ENCODE measurements at places on chromosomes 2 and 18.

- no peaks in the 10 kb centered on the region for H3K27me3 ChIP-seq
- DNase-seq = no peak
- no peaks in the 10 kb centered on the region for H3K36me3 ChIP-seq
- H3K4me3 ChIP-seq = no peak overlapping the region
Observed at GRCh38 chr2:96399342-96400048, 63.9 kb downstream of the NCAPH start.

- H3K4me3 ChIP-seq = no peak overlapping the region
- peaks cover 28% of the 10 kb centered on the region for H3K4me1 ChIP-seq
- H3K27me3 ChIP-seq = no peaks in the 10 kb centered on the region
- no peaks in the 10 kb centered on the region for H3K36me3 ChIP-seq
- DNase-seq = no peak
Observed at GRCh38 chr18:24831871-24832665, 371.6 kb downstream of the HRH4 start.

DNA sequence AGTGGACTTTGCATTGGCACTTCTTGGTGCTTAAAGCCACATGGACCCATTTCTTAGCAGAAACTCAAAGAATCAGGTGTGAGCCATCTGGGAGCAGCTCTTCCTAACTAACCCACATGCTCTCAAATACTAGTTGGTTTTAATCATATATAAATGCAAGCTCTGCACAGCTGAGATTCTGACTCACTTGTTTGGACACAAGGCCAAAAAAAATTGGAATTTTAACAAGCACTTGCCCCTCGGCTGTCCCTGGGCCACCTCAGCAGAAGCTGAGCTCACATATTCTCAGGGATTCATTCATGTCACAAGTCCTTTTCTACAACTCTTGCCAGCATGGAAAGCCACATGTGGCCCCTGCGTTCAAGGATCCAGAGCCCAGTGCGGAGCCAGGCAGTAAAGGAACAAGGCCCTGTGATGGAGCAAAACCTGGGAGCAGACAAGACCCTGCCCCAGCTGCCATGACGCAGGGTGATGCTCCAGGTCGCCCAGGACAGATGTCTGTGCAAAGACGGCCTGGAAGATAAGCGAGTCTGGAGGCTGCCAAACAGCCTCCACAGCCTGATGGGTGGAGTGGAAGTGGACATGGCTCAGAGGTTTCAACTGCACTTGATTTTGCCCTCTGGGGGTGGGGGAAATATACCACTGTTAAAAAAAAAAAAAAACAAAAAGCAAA, 266.5 kb downstream of the EIPR1 start:
- H3K27ac ChIP-seq = no peak overlapping the region
- no peak for DNase-seq
- H3K36me3 ChIP-seq = no peaks in the 10 kb centered on the region
- H3K4me1 ChIP-seq = no peaks in the 10 kb centered on the region
- no peaks in the 10 kb centered on the region for H3K27me3 ChIP-seq

GRCh38 chr2:221096706-221097567, 475.2 kb downstream of the EPHA4 start:
- H3K4me3 ChIP-seq = no peak overlapping the region
- no peak for DNase-seq
- no peaks in the 10 kb centered on the region for H3K27me3 ChIP-seq
- H3K4me1 ChIP-seq = no peaks in the 10 kb centered on the region
- H3K36me3 ChIP-seq = no peaks in the 10 kb centered on the region
- H3K27ac ChIP-seq = no peak overlapping the region

DNA sequence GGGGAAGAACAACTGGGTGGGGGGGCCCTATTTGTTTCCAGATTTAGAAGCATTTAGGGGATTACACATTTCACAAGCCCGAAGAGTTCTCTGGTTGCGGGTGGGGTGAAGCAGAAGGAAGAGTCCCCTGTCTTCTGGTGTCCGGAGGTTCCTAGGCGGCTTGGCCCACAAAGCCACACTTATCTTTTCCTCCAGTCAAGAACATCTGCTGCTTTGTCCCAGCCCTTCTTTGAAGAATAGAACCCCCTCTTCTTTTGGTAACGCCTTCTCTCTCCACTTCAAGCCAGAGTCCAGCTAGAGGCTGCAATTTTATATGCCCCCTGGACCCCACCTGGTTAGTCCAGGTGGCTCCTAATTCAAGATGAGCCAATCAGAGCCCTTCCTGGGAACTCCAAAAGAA, 15.8 kb downstream of the BOLA3 start:
- H3K27me3 ChIP-seq = peaks cover 13% of the 10 kb centered on the region
- H3K4me3 ChIP-seq = no peak overlapping the region
- H3K36me3 ChIP-seq = peaks cover 3% of the 10 kb centered on the region
- H3K27ac ChIP-seq = no peak overlapping the region

DNA sequence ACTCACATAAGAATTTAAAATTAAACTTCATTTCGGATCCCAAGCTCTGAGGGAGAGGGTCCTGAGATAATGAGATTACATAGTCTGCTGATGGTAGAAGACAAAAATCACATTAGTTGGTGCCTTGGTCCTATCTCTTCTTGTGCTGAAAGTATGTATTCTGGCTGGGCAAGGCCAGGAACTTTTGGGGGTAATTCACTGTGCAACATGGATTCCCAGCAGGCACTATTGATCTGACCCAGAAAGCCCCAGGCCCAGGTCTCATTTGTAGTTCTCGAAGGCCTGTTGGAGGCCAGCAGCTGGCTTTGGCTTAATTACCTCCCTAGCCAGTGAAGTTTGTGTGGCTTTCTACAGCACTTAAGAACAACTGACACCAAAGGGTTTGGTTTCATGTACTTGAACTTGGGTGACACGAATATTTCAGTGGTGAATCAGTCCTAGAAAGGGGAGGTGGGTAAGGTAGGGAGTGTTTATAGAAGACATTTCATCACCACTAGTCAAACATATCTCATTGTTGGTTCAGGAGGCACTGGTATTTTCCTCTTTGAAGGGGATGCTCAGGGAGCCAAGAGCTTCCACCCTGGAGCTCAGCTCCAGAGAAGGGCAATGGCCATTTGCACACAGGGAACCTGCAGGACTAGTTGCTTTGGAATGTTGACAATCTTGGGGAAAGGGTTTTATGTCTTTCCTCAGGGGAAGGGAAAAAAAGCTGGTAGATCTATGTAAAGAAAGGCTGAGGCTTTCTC, 217.8 kb downstream of the OSR1 start:
- H3K4me1 ChIP-seq = no peaks in the 10 kb centered on the region
- no peak overlapping the region for H3K4me3 ChIP-seq
- no peak overlapping the region for H3K27ac ChIP-seq
- DNase-seq = peak; percentile 56
- H3K36me3 ChIP-seq = no peaks in the 10 kb centered on the region

DNA sequence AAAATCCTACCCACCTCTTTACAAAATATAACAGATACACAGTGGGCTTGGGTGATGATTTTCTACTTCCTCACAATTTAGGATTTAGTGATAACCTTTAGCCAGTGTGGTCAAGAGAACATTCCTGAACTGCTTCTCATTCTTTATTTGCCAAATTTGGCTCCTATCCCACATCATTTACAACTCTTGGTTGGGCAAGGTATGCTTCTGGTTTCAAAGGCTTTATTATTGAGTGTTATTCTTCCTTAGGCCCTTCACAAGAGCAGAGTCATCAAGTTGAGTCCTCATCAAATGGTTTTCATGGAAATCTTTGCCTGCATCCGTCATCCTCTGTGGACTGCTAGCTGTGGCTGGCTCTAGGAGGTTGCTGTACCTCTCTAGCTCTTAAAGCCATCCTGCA, 472.0 kb upstream of the ETAA1 start:
- no peak overlapping the region for H3K4me3 ChIP-seq
- no peak overlapping the region for H3K27ac ChIP-seq
- peak; percentile 67 for DNase-seq
- H3K27me3 ChIP-seq = no peaks in the 10 kb centered on the region

DNA sequence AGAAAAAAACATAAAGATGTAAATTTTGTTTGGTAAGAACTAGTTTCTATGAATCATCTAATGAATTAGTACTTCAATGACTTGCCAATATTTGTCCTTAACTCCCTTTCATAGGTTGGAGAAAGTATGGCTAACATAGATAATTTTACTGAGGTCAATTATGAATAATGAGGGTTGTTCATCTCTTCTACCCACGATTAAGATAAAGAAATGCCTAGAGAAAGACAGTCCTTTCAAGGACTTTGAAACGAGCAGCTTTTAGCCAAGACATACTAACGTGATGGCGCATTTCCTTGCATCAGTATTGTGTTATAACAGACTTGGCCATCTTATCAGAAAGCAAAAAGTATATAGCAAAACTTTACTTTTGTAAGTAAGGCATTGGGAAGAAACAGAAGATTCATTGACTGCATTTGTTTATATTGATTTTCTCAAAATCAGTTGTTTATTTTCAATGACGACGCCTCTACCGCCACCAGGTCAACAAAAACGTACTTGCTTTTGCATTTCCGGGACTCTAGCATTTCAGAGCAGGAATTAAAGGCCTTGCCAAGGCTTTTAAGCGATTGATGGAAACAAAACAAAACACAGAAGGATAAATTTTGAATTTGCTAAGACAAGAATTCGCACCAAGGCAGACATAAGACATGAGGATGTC, 961 bp downstream of the RBM43 start:
- H3K27me3 ChIP-seq = no peaks in the 10 kb centered on the region
- no peak for DNase-seq
- H3K4me3 ChIP-seq = peak overlapping the region; percentile 34
- no peaks in the 10 kb centered on the region for H3K4me1 ChIP-seq

DNA sequence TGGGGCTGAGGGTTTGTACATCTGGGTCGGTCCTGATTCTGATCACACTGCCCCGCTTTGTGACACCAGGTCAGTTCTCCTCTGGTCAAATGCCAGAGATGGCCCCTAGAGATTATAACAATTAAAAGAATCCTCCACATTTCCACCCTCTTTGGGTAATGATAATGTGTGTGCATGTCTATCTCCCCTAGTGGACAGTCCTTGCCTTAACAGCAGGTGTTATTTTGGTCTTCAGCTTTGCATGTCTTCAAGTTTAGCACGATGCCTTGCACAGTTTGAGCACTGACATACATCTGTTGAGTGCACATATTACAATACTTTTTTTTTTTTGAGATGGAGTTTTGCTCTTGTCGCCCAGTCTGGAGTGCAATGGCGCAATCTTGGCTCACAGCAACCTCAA, 25.7 kb upstream of the COX7A2L start:
- no peaks in the 10 kb centered on the region for H3K27me3 ChIP-seq
- no peak for DNase-seq
- no peak overlapping the region for H3K4me3 ChIP-seq
- no peaks in the 10 kb centered on the region for H3K36me3 ChIP-seq

GRCh38 chr18:45590036-45590886, 25.0 kb upstream of the SLC14A2 start:
- no peaks in the 10 kb centered on the region for H3K36me3 ChIP-seq
- no peak overlapping the region for H3K4me3 ChIP-seq
- H3K27me3 ChIP-seq = no peaks in the 10 kb centered on the region
- no peaks in the 10 kb centered on the region for H3K4me1 ChIP-seq
- H3K27ac ChIP-seq = no peak overlapping the region

GRCh38 chr2:167732326-167732725, 515.1 kb downstream of the STK39 start:
- DNase-seq = no peak
- H3K27me3 ChIP-seq = no peaks in the 10 kb centered on the region
- H3K4me1 ChIP-seq = peaks cover 8% of the 10 kb centered on the region
- no peak overlapping the region for H3K4me3 ChIP-seq
- H3K36me3 ChIP-seq = no peaks in the 10 kb centered on the region
- no peak overlapping the region for H3K27ac ChIP-seq

DNA sequence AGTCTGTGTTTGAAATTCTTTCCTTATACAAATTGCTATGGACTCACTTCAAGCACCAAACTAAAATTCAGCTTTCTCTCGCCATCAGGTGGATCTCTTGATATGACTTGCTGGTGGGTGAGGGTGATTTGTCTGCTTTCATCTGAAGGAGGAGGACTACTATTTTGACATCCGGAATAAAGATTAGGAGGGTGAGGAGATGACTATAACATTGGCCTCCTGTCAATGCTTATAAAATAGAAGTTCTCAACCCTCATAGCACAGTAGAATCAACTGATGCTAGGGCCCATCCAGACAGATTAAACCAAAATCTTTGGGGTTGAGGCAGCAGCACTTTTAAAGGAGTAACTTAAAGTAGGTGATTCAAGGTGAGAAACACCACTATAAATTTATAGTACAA, 120.4 kb upstream of the DNAJC10 start:
- DNase-seq = no peak
- H3K4me1 ChIP-seq = peaks cover 3% of the 10 kb centered on the region
- H3K27ac ChIP-seq = no peak overlapping the region
- H3K36me3 ChIP-seq = no peaks in the 10 kb centered on the region

- peaks cover under 1% of the 10 kb centered on the region for H3K4me1 ChIP-seq
- H3K27ac ChIP-seq = no peak overlapping the region
- H3K27me3 ChIP-seq = peaks cover 76% of the 10 kb centered on the region
- H3K36me3 ChIP-seq = no peaks in the 10 kb centered on the region
- H3K4me3 ChIP-seq = no peak overlapping the region
- no peak for DNase-seq
Observed at GRCh38 chr2:86787736-86788135, 3.0 kb downstream of the CD8A start.

DNA sequence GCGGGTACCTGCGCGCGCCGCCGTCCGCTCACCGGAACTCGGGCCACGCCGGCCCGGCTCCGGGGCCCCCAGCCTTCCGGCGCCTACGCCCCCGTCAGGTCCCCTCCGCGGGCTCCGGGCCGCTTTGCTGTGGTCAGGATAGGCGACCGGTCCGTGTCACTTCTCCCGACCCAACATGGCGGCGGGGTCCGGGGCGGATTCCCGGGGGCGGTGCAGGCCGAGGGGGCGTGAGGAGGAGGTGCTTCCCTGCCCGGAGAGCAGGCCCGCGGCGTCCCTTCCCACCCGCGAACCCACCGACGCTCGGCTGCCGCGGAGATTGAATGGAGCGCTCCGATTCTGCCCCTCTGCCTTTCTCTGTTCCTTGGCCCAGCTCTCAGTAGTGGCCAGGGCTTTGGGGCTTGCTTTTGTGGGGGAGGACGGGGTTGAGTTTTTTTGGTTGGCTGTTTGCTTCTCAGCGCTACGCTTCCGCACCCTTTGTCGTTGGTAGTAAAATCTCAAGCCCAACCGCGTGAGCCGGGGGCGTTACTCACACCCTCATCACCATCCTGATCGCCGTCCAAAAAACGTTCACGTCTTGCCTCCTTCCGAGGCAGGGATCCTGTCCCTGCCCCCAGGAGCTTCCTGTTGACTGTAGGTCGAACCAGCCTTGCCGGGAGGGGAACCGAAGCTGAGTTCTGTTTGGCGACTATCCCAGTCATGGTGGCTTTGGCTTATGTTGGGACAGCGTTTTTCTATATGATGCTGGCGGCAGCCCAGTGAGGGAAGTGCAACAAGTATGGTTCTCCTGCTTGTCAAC, 532 bp upstream of the YES1 start:
- H3K4me3 ChIP-seq = peak overlapping the region; percentile 98
- H3K36me3 ChIP-seq = no peaks in the 10 kb centered on the region
- H3K27me3 ChIP-seq = no peaks in the 10 kb centered on the region
- peak; percentile 95 for DNase-seq
- H3K27ac ChIP-seq = peak overlapping the region; percentile 98

Measured in cardiac muscle cell (in vitro differentiated cells and primary cell).